Stimulated activated CD4-positive, alpha-beta T cell treated with anti-CD3 and anti-CD28 coated beads, Interleukin-4, amount 100 ng/mL, for 1 hour (primary cell): ENCODE measurements at places on chromosomes 16 and 17.

DNA sequence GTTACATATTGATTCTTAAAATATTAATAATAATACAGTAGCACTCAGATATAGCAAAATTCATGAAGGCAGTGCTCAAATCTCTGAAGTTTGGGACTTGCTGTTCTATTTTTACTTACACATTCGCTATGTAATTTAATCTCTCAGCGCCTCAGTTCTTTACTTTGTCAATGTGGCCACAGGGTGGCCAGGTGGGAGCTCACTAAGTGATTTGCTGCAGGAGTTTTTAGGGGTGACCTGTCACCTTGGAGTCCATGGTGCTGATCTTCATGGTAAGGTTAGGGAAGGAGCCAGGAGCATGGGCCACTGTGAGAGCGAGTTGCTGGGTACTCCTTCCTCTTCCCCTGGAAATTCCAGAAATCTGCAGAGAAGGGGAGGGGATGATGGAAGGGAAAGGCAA, 28.1 kb downstream of the VWA3A start:
- no peak for DNase-seq

- no peak for DNase-seq
These were observed 266.3 kb downstream of the FOXL1 start for GRCh38 chr16:86844695-86845094.

DNA sequence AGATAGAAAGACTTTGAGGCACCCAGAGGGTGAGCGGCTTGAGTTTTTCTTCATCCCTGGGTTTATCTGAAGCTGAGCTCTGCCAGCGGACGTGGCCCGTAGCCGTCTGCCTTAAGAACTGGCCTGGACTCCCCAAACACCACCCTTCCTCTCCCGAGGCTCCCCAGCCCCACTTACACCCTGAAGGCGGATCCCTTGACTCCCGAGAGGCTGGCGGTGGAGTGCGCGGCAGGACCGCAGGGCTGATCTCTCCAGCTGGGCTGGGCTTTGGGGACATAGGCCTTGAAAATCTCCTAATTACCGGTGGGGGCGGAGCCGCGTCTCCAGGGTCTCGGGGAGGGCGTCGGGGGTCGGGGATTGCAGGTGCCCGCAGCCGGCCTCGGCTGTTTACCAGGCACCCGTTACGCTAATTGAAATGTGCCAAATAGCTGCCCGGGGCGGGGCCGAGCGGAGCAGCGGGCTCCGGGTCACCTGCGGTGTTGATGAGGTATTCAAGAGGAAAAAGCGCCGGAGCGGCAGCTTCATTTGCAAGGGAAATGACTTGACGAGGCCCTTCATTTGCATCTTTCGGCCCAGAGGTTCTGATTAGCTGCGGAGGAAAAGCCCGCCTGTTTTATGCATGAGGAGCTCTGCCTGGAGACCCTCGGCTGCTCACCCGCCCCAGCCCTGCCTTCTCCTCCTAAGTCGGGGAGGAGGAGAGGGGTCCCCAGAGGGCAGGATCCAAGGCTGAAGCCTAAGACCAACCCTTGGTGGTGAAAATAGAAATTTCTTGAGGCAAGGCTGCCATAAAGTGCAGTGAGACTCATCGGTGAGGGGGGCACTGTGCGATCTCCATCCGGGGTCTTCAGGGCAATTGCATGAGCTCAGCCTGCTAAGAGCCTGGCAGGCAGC, 100.7 kb downstream of the MGAT5B start:
- DNase-seq = peak; percentile 42

- DNase-seq = no peak
These were observed 1.8 kb downstream of the CCDC78 start for GRCh38 chr16:724188-725040.

GRCh38 chr16:83851473-83851872, 43.7 kb downstream of the HSBP1 start:
- DNase-seq = no peak

DNA sequence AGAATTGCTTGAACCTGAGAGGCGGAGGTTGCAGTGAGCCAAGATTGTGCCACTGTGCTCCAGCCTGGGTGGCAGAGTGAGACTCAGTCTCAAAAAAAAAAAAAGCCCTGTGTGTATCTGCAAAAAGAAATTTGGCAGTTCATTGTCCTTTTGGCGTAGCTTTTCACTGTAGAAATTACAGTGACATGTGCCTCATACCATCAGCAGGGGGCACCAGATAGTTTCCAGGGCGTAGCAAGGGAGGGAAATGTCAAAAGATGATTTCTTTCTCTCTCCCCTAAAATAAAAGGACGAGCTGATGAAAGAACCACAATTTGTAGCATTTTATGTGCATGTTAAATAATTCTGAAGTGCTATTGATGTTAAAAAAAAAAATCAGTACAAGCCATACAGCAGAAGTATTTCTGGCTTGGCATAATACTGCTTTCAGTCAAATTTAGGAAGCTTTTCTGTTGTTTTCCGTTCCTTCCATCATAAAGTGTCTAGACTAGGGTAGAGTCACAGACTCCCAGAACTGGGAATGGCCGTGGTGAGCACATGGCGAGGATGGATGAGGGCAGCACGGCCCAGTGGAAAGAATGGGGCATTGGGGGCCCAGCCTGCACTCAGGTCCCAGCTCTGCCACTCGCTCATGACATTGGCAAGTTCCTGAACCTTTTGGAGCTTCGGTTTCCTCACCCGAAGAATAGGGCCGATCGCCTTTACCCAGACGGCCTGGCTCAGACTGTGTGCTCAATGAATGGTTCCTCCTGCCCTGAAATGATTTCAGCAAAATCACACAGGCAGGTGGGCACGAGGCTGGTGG, 59.8 kb upstream of the RPH3AL start:
- DNase-seq = peak; percentile 56

GRCh38 chr17:72724267-72724666, 368.2 kb downstream of the SLC39A11 start:
- DNase-seq = no peak

DNA sequence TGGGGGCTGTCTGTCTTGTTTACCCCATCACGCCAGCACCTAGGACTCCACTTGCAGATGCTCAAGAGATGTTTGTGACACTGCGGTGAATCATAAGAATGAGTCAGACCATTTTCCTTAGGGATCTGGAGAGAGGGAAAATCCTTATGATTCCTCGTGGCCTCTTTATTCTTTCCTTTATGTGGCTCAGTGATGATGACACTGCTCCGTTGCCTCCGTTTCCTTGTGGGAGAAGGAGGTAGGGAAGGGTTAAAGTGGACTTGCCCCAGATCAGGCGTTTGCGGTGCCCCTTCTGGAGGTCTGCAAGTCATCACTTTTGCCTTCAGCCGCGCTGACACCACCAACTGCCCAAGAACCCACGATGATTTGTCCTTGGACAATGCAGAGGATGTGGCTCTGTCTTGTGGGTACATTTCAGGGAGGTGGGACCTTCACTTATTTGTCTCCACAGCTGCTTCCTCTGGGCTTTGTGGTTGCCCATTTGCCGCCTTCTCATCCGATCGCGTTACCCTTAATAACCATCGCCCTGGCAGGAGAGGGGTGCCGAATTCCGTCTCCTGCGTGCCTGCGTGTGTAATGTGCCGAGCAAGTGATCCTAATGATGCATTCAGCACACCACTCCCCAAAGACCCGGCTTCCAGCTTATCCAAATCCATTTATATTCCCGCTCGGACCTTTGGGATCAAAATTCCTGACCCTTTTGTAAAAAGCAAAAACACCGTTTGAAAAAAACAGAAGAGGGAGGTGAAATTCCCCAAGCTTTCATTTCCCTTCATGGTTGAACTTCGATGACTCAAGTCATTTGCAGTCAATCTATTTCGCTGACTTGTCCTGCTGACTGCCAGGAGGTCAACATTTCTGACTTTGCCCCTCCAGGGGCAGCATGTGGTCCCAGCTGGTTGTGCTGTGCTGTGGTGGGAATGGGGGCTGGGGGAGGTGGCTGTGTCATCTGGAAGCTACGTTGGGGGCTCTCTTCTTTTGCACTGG, 87.2 kb upstream of the IRX3 start:
- DNase-seq = no peak
